Stimulated activated CD4-positive, alpha-beta T cell treated with anti-CD3 and anti-CD28 coated beads, TNF-alpha, amount 100 ng/mL, for 1 hour (primary cell): ENCODE measurements at places on chromosomes 4 and X.

GRCh38 chr4:52019936-52020657 is at the start of gene LRRC66:
Gene LRRC66 (minus strand): TSS chr4:52020363. CDS start chr4:52017613, 2,750 bp downstream.
- DNase-seq, result no peak

- DNase-seq, result no peak
Measured at GRCh38 chr4:53511014-53511413, 80.3 kb downstream of the LNX1 start.

GRCh38 chr4:109872950-109873656 is 25.2 kb downstream of the LRIT3 start:
- no peak for DNase-seq

- DNase-seq, result no peak
Measured at GRCh38 chr4:173855015-173855414, 325.0 kb upstream of the HAND2 start.

GRCh38 chr4:11424000-11424399 is 4.7 kb downstream of the HS3ST1 start:
- no peak for DNase-seq

DNA sequence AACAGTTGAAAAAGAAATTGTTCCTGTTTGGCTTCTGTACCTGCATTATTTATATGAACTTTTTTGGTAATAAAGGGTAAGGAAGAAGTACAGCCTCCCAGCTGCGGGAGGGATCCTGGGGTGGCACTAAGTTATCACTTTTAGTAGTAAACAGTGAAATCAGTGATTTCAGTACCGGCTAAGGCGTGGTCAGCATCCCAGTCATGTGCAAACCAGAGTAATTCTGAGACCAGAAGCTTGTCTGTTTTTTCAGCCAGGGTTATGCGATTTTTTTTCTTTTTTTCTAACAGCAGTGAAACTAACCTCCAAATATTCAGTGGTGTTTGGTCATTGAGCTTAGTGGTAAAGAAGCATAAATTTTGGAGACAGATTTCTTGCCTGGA is 3.3 kb downstream of the EGF start:
- no peak for DNase-seq
